Calu3 (cell line): ENCODE measurements at places on chromosomes 12 and 14.

- DNase-seq: no peak
Observed at GRCh38 chr14:101111620-101112290, 208.2 kb upstream of the RTL1 start.

GRCh38 chr12:107484941-107485340 lies 200.7 kb upstream of the PWP1 start:
- no peak for DNase-seq

DNA sequence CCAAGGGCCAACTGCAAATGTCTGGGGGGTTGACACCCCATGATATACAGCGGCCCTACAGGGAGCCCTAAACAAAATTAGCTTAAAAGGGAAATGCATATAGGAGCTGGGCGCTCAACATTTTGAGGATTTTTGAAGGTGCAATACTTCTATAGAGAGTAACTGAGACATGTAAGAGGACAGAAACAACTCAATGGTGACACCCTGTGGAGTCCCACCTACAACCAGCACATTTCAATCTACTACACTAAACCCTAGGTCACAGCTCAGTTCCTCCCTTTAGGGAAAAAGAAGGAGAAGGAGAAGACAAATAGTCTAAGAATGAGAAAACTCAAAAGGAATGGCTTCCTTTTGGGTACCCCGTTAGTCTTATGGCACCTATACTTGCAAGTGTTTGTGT lies 1010.5 kb upstream of the NOVA1 start:
- DNase-seq: no peak

- DNase-seq: no peak
Observed at GRCh38 chr14:81432219-81432661, 32.1 kb upstream of the STON2 start.

DNA sequence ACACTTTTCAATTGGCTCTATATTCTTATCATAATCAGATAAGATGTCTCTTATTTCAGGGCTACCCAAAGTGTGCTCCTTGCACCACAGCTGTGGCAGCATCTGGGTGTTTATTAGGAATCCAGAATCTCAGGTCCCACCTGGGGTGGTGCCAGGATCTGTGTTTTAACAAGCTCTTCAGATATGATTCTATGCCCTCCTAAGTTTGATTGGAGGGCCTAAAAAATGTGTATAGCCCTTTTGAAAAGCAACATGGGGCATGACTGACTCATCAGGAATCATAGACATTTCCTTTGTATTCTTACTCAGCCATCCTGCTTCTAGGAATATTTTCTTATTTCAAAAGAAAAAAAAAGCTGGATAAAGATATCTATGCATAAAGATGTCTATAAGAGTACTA lies 103.1 kb downstream of the HELB start:
- DNase-seq: no peak

DNA sequence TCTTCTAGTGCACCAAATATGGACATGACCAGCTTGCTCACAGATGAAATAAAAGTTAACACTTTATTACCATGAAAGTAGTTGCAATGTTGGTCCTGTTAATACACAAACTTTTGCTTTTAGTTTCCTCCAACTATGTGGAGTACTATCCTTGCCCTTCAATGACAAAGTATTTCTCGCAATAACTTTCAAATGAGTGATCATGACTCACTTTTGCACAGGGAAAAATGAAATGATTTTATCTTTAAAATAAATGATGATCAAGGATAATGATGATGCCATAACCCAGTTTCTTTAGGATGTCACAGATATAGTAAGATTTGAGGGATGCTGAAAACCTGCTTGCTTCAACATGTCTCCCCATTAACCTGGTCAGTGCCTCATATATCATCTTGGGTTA lies 254.0 kb upstream of the KITLG start:
- DNase-seq: no peak

GRCh38 chr12:91419809-91420208 lies 237.2 kb upstream of the DCN start:
- no peak for DNase-seq
